ENCODE measurements at places on chromosomes 3 and 15.

DNA sequence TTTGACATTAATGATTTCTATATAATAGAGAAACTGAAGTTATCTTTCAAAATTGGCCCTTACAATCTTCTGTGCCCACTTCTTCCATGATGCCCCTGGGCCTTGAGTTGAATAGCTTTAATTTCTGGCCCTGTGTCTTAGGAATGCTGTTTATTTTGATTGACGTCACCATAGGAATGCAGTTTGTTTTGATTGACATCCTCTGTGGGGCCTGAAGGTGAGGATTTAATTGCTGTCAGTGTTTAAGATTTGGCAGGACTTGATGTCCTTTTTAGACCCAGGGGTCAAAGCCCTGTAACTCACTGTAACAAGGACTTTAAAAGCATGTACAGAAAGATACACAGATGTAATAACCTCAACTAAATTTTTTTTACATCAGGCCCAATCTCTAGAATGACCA lies 83.3 kb downstream of the GLDN start:
- DNase-seq, result no peak

GRCh38 chr15:78938658-78939488 lies 6.0 kb downstream of the CTSH start:
- DNase-seq, result no peak

- DNase-seq, result no peak
These were observed 1134.2 kb downstream of the ROBO1 start for GRCh38 chr3:78633626-78634025.

DNA sequence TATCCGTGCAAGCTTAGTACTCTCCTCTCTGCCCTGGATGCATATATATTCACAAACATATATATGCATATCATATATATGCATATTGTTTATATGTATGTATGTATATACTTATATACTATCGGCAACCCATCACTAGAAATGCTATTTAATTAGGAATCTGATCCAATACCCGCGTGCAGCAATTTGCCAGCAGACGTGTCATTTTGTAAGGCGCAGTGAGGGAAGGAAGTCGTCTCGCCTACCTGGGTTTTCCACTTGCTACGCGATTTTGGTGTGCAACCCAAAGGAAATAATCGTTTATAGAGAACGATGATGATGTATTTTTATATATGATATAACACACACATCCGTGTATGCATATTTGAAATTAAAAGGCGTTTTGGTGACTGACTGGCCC lies 5.6 kb upstream of the FEZF2 start:
- DNase-seq, result no peak

DNA sequence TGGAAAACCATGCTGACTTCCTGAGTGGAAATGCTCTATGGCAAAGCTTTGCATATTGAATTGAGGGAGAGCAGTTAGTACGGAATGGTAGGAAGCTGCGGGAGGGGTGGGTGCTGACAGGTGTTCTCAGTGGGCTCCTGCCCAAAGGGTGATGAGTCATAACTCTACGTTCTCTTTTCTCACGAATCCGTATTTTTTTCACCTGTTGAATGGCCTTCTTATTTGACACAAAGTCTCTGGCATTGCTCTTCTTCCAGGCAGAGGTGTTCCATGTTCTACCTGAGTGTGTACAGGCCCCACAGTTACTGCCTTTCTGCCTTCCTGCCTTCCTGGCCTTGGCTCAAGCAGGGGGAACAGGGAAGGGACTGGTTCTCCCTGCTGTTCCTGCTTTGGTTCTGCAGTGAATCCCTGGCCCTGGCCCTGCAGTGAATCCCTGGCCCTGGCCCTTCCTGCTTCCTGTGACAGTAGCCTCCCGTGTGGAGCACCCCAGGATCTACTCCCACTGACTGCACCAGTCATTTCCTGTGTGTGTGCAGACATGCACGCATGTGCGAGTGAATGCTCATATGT lies 31.9 kb downstream of the TRAK1 start:
- DNase-seq, result no peak
